LoVo (cell line): ENCODE measurements at places on chromosomes 6 and 20.
A peak's percentile ranks its signal among the peaks of the same experiment; 100 is the strongest.

GRCh38 chr6:36623547-36624459 is 29.6 kb downstream of the SRSF3 start:
- peak; percentile 80 for DNase-seq

DNA sequence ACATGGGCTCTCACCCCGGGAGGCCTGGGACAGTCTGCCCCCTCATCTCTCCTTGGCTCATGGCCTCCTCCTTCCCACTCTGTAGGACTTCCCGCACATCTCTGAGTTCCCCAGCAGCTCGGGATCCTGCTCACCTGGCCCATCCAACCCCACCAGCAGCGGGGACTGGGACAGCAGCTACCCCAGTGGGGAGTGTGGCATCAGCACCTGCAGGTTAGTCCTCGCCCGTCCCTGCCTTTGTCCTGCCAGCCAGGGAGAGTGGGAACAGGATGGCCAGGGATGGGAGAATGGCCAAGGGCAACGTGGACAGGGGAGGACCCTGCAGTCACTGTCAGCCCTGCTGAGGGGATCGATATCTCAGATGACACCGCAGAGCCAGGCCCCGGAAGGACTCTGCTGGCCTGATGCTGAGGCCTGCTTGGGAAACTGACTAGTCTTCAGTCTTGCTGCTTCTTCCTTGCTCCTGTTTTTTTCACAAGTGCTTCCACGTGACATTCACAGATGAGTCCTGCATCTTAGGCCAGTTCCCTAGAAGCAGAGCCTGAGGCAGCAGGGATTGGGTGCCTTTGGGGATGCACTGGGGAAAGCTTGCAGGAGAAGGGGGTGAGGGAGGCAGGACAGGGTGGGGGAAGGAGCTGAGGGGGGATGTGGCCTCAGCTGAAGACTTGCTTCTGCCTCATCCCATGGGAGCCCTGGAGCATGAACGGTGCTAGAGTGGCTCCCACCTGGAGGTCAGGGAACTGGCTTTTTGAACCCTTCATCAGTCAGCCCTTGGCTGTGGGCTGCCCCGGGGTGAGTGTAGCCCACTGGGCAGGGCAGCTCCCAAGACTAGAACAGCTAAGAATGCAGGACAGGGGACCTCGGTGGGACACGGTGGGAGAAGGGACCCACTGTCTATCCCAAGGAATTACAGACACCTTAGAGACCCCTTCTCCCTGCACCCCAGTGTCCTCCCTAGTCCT is 120.1 kb downstream of the JPH2 start:
- DNase-seq, result no peak

GRCh38 chr20:47276851-47277534 is 79.5 kb downstream of the ZMYND8 start:
- DNase-seq, result no peak

DNA sequence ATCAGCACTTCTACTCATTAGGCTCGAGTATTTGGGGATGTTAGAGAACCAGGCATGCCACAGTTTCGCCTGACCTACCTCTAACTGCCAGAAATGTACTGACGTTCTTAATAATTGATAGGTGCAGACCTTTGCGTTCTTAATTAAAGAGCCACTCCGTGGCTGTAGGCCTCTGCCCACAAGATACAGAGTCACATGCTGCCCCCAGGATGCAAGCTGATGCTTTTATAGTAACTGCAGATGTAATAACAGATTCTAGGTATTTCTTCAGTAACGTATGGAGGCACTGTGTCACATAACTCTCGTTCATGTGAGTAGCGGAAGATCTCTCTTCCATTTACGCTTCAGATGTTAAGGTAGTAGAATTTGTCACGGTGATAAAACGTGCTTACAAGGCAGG is 113.2 kb downstream of the RPP40 start:
- DNase-seq, result no peak

DNA sequence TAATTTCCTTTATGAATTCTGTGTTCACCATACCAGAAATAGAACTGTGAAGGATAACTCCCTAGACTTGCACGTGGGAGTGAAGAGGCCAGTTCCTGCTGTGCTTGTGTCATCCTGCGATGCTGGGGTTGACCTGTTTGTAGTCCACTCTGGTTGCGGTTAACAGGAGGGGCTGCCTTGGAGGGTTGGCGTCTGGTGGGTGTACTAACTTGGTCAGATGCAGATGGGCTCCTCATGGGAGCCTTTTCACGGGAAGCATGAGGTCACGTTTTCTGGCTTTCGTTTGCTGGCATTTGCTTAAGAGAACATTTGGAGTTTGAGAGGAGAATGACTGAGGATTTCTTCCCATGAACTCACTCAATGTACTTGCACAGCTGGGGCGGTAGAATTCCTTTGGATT is 41.2 kb downstream of the IGF2R start:
- no peak for DNase-seq

DNA sequence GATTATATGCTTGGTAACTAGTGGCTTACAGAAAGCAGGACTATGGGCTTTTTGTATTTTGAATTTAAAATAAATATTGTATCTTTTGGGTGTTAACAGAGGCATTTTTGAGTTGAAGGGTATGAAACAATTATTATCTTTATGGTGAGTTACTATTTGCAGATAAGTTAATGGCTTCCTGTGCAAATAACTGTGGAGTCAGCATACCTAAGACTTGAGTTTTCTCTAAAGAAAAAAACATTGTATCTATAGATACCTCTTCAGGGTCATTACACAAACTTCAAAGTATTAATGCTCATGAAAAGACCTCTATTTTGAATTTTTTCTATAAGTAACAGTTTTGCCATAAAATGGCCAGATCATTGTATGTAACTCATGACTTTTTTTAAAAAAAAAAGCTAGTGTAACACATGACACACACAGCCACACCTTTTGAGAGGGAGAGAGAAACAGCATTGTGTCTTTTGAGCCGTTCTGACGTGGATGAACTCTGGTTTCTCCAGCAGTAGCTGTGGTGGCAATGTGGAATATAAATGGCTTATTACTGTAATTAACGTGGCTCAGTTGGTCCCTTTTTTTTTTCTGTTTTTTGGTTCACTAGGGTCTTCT is 36.3 kb downstream of the PLEKHG1 start:
- no peak for DNase-seq

DNA sequence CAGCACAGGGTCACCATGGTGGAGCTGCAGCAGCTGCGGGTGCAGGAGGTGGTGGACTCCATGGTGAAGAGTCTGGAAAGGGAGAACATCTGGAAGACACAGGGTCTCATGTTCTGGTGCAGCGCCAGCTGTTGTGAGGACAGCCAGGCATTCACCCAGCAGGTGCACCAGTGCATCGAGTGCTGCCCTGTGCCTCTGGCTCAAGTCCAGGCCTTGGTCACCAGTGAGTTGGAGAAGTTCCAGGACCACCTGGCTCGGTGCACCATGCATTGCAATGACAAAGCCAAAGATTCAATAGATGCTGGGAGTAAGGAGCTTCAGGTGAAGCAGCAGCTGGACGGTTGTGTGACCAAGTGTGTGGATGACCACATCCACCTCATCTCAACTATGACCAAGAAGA is 22.9 kb upstream of the RIPK1 start:
- DNase-seq, result no peak

DNA sequence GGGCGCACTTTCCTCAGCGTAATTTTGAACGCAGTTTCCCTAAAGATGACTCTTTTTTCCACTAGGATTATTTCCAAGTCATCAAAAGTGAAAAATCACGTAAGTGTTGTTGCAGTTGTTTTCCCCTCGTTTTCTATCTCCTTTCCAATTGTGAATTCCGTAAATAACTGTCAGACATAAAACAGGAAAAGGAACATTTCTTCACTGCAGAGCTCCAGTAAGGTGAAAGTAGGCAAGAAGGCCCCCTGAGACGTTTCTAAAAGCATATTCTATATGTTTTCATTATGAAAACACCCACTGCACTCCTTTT is 17.8 kb downstream of the HIVEP2 start:
- DNase-seq, result no peak

- no peak for DNase-seq
These were observed 49.8 kb upstream of the ADGRG6 start for GRCh38 chr6:142251930-142252445.

- no peak for DNase-seq
These were observed 267.3 kb downstream of the TFAP2C start for GRCh38 chr20:56896447-56896846.

GRCh38 chr6:31122791-31123706 is 2.8 kb upstream of the CDSN start:
- DNase-seq, result no peak

GRCh38 chr20:40949346-40949745 is 79.3 kb upstream of the TOP1 start:
- no peak for DNase-seq

DNA sequence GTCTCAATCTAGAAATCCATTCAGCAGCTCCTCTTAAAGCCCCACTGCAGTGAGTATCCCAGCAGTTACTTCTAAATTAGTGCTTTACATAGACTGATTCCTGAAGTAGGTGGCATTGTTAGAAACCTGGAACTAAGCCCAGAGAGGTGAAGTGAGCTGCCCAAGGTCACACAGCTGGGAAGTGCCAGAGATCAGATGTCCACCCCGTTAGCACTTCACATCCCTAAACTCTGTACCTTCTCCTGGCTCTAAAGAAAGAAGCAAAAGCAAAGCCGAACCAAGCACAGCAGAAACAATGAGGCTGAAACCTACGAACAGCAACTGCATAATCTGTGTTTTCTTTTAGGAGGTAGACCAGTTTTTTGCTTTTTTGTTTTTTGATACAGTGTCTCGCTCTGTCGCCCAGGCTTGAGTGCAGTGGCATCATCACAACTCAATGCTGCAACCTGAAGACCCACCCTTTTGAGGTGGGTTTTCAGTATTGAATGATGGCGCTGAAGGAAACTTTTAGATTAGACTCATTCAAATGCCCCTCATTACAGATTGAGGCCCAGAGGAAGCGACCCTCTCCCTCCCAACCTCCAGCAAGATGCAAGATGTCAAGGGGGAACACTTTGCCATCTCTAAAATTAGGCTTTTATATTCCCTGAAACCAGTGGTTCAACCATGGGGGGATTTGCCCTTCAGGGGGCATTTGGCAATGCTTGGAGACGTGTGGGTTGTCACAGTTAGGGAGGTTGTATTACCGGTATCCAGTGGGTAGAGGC is 3.2 kb upstream of the ZMYND8 start:
- no peak for DNase-seq

- DNase-seq, result no peak
These were observed 24.2 kb downstream of the NEDD9 start for GRCh38 chr6:11208267-11208666.

DNA sequence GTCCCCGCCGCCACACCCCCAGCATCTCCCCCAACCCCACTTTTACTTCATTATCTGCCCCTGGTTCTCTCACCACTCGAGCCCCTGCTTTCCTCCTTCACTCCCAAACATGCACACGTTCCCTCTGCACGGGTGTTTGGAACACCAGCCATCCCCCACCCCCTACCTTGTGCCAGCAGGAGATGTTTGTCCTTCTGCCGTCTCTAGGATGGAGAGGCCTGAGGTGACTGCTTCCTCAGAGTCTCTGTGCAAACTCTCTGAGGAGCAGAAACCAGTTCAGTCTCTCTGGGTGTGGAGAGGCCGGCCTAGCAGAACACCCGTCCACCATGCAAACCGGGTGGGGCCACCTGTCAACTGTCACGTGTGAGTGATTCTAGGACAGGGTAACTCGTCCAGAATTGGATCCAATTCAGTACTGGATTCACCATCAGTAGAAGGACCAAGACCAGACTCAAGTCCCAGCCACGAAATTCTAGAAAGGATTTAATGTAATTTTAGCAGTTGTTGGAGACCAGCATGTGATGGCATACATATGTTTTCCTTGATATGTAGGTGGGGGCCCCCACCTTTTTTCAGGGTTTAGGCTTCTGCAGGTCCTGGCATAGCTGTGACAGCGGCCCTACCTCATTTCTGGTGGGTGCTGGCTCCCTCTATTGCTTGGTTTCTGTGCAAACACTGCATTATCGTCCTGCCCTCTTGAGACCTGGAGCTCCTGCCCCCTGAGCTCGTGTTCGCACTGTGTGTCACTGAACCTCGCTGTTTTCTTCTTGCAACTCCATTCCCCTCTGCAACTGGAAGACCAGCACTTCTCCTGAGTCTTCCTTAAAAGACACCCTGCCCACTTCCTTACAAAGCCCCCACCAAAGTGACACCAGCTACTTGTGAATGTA is at the start of gene RAET1E:
TSS of gene RAET1E (minus strand) at position 259 of the 890 bp plus-strand sequence. CDS start 7,212 bp downstream, outside the sequence.
- no peak for DNase-seq

DNA sequence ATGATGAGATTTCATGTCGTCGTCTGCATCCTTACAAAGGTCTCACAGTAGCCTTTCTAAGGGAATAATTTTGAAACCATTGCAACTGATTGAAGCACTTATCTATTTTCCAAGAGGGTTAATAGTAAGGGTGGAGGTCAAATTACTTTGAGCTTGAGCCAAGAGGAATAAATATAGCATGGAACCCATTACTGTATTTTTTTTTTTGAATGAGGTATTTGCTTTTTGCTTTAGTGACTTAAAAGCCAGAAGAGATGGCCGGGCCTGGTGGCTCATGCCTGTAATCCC is 78.3 kb downstream of the SCAND1 start:
- no peak for DNase-seq

- no peak for DNase-seq
These were observed 183.1 kb upstream of the RALGAPA2 start for GRCh38 chr20:20895537-20895936.

DNA sequence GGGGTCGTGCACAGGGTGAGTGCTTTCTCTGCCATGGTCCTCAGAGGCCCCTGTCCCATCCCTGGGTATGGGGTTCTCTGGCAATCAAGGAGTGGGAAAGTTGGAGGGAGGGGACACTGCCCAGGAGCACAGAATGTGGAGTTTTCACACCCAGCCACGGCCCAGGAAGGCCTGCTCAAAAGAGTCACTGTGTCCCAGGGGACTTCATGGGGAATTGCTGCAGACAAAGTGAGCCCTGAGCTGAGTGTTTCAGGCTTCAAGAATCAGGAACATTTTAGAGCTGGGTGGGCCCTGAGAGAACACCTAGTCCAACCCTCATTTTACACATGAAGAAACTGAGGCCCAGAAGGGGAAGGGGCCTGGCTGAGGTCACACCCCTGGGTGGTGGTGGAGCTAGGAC is 5.7 kb downstream of the MAPK13 start:
- DNase-seq, result no peak

- no peak for DNase-seq
These were observed 14.3 kb downstream of the KIF13A start for GRCh38 chr6:17972978-17973622.

GRCh38 chr6:139395891-139396301 is 21.4 kb upstream of the CITED2 start:
- DNase-seq, result no peak

DNA sequence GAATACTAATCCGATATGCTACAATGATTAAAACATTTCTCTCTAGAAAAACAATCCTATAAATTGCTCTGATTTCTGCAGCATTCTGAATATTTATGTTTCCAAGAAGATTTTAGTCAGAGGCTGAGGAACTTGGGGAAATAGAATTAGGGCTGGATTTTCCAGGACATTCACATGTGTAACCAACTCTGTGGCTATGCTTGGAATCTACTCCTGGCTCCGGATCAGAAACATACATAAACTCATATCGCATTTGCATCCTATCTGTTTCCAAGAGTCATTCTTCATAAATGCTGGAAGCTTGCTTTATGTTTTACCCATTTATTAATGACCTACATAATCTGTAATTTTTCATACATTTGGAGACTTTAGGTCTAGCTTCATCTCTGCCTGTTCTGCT is 459.9 kb upstream of the MARCKS start:
- no peak for DNase-seq

- no peak for DNase-seq
These were observed 559 bp downstream of the APMAP start for GRCh38 chr20:24991897-24992486.
